ENCODE measurements at places on chromosomes 6 and 20. TPM values are rescaled to one million over a fixed set of nuclear protein-coding genes. Genes with fewer than 3 reads are reported as not detected.

The WFDC2 gene
- 124 TPM for total RNA-seq

The TRAPPC3L gene
- not detected for total RNA-seq

The ATAT1 gene
- 13.1 TPM for total RNA-seq

The SLC35B3 gene
- total RNA-seq: 45.7 TPM

The RAET1G gene
- total RNA-seq: not detected

The ESR1 gene
- total RNA-seq: 0.18 TPM

The PCK1 gene
- total RNA-seq: 214 TPM
